ENCODE measurements at places on chromosomes 12 and 14. TPM values are rescaled to one million over a fixed set of nuclear protein-coding genes. Genes with fewer than 3 reads are reported as not detected.

The CHMP4A gene
- 96.1 TPM for polyA plus RNA-seq

The CDCA3 gene
- polyA plus RNA-seq = 34.0 TPM

The VASH1 gene
- polyA plus RNA-seq = 4.9 TPM

The PPP1R36 gene
- polyA plus RNA-seq = 0.08 TPM

- no peak for DNase-seq
- H3K36me3 ChIP-seq = no peaks in the 10 kb centered on the region
- no peak overlapping the region for H3K4me3 ChIP-seq
- H3K4me1 ChIP-seq = no peaks in the 10 kb centered on the region
These were observed 387.8 kb upstream of the RPL10L start for GRCh38 chr14:47039336-47039735.

DNA sequence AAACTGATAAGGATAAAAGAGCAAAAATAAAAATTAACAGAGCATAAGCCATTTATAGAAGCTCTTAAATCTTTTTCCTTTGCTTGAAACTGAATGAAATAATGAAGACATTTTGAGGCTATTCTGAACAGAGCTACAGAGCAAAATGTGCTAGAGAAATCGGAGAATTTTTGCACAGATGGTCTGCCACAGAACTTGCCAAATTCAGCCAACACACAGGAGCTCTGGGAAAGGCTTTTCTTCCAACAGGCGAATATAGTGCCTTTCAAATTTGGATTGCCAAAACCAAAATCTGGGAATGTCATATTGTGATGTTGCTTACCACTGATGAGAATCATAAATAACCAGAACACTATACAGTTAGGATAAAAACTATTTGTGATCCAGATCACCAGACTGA is 406.3 kb downstream of the RPL10L start:
- H3K36me3 ChIP-seq = no peaks in the 10 kb centered on the region
- H3K4me1 ChIP-seq = no peaks in the 10 kb centered on the region
- H3K27ac ChIP-seq = no peak overlapping the region
- DNase-seq = no peak

DNA sequence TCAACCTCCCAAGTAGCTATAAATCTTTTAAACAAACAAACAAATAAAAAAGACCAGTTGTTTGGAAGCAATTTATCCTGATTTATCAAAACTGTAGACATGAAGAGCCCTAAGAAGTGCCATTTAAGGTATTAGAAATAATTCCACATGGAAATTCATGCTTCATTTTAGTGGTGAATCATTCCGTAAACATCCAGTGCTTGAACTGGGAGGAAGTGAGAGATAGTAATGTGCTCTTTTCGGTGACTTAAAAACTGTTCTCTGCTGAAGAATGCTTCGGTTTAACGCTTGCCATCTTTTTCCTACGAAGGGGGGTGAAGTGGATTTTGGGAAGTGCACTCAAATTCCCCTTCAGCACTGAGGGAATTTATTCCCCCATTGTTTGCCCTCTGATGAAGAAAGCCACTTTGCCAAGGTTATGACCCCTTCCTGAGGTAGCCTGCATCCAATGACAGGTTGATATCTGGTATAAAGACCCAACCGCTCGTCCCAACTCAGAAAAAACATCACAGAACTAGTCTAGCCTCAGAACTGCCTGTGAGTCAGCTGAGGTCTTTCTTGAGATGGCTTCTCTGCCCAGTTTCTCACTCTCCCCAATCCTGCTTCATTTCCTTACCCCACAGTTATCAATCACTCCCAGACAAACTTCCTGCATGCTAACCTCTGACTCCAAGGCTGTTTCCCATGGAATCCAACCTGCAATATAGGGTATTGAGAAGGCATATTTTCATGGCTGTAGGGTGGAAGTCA is 244.1 kb downstream of the AEBP2 start:
- no peak for DNase-seq
- H3K4me3 ChIP-seq = peak overlapping the region; percentile 25
- no peaks in the 10 kb centered on the region for H3K36me3 ChIP-seq

- no peak overlapping the region for H3K27ac ChIP-seq
- H3K4me1 ChIP-seq = no peaks in the 10 kb centered on the region
- H3K36me3 ChIP-seq = peaks cover 6% of the 10 kb centered on the region
- no peaks in the 10 kb centered on the region for H3K27me3 ChIP-seq
- DNase-seq = no peak
These were observed 81.6 kb upstream of the SINHCAF start for GRCh38 chr12:31407562-31407961.

GRCh38 chr12:95185072-95185471 is 32.2 kb downstream of the FGD6 start:
- no peak overlapping the region for H3K27ac ChIP-seq
- no peaks in the 10 kb centered on the region for H3K4me1 ChIP-seq
- no peak for DNase-seq
- no peaks in the 10 kb centered on the region for H3K36me3 ChIP-seq
- H3K27me3 ChIP-seq = no peaks in the 10 kb centered on the region
